ENCODE measurements at places on chromosomes 2 and 18.

- DNase-seq = no peak
These were observed 26.1 kb downstream of the MPHOSPH10 start for GRCh38 chr2:71156573-71156972.

DNA sequence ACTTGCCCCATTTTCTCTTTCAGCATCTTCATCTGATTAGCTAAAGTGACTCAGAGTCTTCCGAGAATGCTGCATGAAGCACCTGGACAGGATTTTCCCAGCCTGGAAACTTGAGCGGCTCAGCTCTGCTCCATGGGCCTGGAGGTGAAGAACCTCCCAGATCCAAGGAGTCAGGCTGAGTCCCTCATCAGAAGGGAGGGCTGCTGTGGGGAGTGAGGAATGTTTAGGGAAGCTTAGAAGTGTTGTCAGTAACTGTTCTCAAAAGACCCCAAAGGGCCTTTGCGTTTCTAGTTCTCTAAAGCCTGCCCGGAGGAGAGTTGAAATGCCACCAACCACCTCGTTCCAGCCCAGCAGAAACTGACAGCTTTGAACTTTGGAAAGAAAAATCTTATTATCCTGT is 157.1 kb downstream of the CLIP4 start:
- DNase-seq = no peak

- DNase-seq = no peak
These were observed 181.1 kb upstream of the ACAA2 start for GRCh38 chr18:49994410-49994809.

- no peak for DNase-seq
These were observed 99.4 kb upstream of the TEX51 start for GRCh38 chr2:126799301-126799700.

- DNase-seq = no peak
These were observed 7.7 kb upstream of the STK39 start for GRCh38 chr2:168255103-168255502.

- no peak for DNase-seq
These were observed 139.9 kb upstream of the DOCK10 start for GRCh38 chr2:225182126-225182525.

DNA sequence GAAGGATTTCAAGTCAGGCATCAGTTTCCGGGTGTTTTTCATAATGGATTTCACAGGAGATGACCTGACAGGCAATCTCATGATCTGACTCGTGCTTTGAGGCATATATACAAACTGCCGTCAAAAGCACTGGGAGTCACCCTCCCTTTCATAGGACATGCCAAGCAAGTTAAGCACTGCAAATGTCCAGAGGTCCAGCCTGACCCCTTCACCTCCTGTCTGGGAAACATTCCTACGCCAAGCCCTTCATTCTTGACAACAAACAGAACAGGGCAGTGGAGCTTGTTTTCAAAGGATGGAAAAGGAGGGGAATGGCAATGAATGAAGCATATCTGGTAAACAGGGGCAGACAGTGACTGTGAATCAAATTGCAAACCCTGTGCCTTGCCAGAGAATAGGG is 963.6 kb downstream of the BCL11A start:
- DNase-seq = no peak

DNA sequence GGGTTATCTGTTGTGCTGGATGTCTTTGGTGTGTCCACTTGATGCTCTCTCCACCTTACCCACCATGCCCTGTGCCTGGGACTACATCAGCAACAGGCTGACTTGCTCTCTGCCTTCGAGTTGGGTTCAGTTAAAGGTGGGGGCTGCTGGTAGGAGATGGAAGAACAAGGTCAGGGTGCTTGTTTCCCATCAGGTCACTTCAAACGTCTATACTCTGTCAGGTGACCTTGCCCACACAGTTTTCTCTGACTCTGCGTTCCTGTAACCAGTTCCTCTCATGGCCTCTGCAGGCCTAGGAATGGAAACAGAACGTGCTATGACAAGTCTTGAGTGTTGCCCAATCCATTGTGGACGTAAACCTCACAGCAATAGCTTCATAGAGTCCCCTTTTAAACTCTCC is 38.4 kb upstream of the PAPOLG start:
- DNase-seq = peak; percentile 29

- peak; percentile 60 for DNase-seq
These were observed 17.8 kb upstream of the PMAIP1 start for GRCh38 chr18:59881728-59882656.

DNA sequence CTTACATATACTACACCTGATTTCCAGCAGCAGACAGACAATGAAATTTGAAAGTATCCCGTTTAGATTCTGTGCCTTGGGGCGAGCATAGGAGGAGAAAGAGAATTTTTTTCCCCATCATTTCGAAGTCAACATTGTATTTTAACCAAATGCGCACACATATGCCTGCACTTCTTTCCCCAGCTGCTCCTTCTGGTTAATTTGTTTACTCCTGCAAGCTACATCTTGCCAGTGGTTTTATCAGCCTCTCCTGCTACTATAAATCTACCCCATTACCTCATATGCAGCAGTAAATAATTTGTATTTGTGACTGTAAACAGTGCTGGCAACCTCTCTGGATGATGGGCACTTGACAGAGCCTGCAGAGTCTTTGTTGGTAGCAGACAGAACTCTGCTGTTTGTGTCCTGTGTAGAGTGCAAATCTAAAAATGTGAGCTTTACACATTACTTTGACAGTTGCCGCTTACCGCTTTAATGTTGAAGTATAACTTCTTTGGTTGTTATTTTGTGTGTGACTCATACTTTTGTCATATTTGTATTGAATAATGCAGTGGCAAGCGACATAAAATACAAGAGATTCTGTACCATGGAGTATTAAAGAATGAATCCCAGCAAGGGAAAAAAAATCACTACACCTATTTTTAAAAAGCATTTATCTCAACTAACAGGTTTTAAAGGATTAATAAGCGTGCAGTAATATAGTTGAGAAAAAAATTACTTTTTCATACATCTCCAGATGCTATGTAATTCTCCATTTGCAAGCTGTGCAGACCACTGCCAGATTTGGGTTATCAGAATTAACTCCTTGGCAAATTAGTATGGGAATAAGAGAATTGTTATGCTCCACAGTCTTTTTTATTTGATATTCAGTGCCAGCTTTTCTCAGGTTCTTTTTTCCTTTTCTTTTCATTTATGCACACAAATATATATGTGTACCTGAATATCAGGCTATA is 536.8 kb downstream of the XIRP2 start:
- no peak for DNase-seq

DNA sequence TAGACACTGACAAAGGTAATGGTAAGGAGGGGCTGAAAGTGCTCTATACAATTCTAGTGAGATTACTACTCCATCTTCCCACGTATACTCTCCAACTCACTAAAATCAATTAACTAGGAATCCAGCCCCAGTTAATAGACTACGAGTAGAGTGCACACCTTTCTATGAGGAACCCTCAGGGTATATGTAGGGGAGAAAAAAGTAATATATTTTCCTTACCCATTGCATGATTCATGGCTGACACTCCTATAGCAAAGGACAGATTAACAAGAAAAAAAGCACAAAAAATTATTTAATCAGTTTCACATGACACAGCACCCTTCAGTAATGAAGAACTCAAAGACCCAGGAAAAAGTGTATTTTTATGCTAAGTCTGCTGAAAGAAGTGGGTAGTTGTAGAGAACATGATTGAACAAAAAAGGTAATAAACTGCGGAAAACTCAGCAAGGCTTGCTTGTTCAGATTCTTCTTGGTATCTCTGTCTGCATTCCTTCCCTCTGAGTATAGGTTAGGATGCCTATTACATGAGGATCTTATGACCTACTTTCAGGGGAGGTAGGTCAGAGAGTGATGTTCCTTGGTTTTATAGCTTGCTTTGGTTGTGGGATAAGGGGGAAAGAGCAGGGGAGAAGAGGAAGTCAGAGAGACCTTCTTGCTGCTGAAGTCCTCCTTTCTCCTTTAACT is 342.0 kb upstream of the DLGAP1 start:
- DNase-seq = no peak

DNA sequence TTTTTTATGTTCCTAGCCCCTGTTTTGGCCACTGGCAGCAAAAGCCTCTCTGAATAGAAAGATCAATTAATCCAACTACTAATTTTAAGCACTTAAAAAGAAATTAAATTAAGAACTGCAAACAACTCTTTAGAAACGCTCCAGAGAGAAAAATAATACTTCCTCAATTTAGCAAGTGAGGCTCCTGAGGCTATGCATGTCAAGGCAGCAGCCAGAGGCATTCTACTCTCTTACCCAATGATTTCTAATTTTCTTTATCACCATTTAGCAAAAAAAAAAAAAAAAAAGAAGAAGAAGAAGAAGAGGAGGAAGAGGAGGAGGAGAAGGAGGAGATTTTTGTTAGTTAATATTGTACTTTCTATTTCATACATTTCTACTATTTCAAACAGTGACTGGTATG is 68.5 kb downstream of the TMEM237 start:
- DNase-seq = peak; percentile 5

- DNase-seq = no peak
These were observed 918 bp upstream of the NETO1 start for GRCh38 chr18:72868585-72869225.

- peak; percentile 77 for DNase-seq
These were observed 764 bp downstream of the MBD2 start for GRCh38 chr18:54223568-54224241.

DNA sequence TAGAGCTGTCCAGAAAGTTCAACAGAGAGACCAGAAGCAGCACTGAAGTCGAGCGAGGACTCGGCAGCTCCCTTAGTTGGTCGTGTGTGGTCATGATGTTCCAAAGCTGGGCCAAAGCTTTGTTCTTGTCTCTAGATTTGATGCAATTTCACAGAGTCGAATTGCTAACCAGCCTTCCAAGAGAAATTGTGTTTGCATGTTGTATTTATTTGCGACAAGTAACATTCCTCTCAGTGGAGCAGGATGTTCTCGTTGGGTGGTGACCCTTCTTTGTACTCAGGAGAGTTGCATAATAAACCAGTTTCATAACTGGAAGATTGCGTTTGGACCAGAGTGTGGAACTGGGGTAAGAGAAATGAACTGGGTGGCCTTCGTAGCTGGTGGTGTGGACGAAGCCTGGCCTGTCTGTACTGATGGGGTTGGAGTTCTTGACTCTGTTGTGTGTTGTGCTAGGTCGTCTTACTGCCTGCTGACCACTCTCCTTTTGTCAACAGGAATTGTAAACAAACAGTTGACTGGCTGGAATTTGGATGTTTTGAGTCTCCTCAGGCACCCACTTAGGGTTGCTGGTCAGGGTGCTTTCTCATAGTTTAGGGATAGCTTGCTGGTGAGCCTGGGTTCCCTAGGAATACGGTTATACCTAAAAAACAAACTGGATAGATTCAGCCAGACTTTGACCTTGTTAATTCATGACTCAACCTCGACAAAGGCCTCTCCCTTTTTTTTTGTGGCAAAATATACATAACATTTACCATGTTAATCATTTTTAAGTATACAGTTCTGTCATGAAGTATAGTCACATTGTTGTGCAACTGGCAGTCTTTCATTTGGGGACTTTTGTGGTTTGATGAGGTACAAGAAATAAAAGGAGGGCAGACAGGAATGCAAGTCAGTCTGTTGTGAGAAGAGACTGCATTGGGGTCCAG is 28.9 kb upstream of the TOGARAM2 start:
- DNase-seq = peak; percentile 43

- DNase-seq = no peak
These were observed 8.5 kb downstream of the FMNL2 start for GRCh38 chr2:152343426-152343825.

DNA sequence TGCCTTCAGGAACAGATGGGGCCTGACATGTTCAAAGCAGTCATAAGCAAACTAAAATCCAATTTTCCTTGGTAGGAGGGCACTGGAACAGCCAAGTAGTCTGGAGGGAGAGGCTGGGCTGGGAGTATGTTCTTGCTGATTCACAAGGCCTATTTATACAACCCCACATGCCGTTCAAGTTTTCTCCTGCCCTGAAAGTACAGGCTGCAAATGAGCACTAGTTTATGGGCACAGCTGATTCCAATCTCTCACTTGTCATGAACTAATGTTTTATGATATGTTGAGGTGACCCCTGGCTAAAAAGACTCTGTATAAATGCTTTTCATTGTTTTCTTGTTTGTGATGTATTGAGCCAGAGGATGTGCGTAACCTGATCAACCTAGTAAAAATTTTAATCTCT is 183.4 kb upstream of the SRD5A2 start:
- no peak for DNase-seq

DNA sequence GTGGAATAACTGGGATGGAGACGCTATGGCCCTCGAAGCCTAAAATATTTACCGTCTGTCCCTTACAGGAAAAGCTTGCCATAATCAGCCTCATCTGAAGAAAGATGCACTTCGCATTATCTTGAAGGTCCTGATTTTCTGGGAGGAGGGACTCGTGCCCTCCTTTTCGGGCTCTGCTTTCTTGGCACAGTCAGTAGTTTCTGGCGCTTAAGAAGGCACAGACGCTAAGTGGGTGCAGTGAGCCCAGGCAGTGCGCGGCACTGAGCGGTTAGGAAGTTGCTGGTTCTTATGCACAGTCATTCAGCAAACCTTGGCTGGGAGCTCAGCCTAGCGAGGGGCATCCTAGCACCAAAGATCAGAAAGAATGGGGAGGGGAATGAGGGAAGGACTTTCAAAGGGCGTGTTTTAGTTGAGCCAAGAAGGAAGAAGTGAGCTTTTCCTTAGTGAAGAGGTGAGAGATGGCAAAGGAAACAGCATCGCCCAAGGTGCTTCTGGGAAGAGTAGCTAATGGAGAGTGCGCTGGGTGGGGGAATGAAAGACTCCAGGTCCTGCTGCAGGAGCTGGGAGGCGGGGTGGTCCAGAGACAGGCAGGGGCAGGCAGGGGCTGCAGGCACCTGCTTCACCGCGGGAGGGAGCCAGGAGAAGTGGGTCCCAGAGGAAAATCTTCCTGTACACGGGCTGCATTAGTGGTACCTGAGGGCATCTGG is 64.1 kb downstream of the ZCCHC2 start:
- DNase-seq = no peak

- DNase-seq = no peak
These were observed 179.1 kb downstream of the ZFP36L2 start for GRCh38 chr2:43047187-43047780.

GRCh38 chr18:12485479-12486105 is 77.9 kb downstream of the PRELID3A start:
- DNase-seq = no peak

- DNase-seq = no peak
These were observed 108.4 kb downstream of the FAM210A start for GRCh38 chr18:13617826-13618515.

DNA sequence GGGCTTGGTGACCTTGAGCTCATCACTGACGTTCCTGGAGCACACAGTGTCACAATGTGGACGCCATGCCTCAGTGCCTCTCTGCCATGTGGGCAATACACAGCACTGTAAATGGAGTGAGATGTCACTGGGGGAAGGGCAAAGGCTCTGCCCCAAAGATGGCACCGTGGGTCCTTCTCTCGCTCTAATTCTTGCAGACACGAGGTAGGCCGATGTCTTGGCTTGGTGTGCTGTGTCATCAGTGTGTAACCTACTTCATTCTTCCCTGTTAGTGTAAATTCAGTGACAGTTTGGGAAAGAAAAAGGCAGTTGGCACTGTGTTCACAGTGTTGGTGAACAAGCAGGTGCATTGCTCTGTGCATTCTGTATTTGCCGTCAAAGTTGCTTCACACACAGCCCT is 309.3 kb upstream of the MYT1L start:
- DNase-seq = no peak

DNA sequence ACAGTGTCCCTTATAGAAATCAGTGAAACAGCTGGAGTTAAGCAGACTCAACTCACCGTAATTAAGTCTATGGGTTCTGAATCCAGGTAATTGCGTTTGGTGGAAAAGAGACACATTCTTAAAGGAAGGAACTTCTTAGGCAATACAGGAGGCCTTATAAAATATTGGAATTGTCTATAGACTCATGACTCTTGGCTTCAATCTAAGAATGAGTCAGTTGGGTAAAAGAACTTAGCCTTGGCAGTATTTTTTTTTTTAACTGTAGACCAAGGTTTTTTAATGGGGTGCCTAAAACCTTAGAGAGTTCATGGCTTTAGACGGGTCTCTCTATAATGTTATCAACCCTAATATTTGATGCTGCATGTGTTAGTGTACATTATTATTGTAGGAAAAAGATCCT is 47.6 kb downstream of the CCDC85A start:
- no peak for DNase-seq
